Activated CD4-positive, alpha-beta T cell treated with anti-CD3 and anti-CD28 coated beads, Interleukin-2, amount 50 U/mL, for 24 hours (primary cell): ENCODE measurements at places on chromosomes 3 and 15.

- DNase-seq, result no peak
These were observed 41.6 kb downstream of the ANO10 start for GRCh38 chr3:43580181-43580580.

DNA sequence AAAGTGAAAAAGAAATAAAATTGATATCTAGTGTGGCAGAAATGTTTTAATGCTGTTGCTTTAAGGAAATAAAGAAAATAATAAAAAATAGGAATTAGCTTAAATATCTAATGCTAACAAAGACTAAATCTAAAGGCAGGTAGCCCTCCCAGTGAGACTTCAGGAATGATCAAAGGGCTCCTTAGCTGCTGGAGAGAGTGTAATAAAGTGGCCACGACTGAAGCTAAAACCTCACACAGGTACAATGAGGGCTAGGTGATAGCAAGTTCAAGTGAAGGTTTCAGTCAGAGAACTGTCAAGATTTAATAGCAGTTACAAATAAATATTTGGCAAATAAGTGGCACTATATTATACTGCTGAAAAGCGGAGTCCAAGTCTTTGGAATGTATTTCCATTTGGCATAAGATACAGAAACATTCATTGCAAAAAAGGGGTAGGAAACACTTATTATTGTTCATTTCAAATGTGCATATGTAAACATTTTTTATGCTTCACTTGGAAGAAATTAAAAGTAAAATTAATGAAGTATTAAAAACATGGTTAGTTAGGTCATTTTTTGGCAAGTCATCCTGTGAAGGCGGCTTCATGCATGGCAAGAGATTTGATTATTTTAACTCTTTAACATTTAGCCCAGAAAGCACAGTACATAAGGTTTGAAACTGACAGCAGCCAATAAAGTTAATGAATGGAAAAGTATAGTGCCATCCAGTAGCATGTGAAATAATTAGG is 168.2 kb downstream of the ECT2 start:
- no peak for DNase-seq

- DNase-seq, result no peak
These were observed 174.1 kb downstream of the KLHL25 start for GRCh38 chr15:85620690-85621049.

DNA sequence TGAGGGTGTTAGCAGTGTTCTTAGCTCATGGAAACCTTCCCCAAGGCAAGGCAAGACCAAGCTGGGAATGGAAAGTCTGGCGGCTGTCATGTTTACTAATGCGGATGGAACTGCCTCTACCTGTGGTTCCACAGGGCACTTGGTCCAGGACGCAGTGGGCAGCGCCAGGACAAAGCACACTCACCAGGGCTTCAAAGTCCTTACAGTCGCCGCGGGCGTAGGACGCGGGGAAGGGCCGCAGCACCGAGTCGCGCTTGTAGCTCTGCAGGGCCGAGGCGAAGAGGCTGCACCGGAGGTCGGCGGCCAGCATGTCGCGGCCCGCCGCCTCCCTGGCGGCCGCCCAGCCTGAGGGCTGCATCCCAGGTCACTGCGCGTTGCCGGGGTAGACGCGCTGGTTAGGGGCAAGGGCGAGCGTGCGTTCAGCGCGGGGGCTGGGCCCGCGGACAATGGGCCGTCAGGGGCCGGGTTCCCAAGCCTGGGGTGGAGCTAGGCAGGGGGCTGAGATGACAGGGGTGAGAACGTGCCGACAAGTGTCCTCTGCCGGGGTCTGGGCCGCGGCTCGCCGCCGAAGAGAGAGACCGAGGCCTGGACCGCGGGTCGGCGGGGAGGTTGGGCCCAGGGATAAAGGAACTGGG is 497 bp downstream of the PARP16 start:
- no peak for DNase-seq

DNA sequence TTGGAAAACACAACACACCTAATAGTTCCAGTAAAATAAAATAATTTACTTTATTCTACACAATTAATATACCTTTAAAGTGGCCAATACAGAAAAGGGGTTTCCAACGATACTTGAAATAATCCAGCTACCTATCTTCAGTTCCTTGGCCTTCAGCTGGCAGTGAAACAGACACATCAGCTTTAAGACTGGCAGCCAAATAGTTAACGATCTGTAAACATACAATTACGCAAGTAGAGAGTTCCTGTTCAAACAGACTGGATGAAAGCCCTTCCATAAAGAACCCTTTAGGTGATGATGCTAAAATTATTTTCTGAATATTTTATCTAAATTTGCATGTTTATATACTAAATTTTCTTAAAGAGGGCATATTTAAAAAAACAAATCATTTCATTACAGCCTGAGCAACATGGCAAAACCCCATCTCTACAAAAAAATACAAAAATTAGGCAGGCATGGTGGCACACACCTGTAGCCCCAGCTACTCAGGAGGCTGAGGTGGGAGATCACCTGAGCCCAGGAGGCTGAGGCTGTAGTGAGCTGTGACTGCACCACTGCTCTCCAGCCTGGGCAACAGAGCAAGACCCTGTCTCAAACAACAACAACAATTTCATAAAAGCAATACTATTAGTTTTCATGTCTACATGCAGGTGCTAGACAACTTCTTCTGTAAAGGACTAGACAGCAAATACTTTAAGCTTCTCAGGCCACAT is 12.9 kb downstream of the DYNC1LI1 start:
- DNase-seq, result no peak

DNA sequence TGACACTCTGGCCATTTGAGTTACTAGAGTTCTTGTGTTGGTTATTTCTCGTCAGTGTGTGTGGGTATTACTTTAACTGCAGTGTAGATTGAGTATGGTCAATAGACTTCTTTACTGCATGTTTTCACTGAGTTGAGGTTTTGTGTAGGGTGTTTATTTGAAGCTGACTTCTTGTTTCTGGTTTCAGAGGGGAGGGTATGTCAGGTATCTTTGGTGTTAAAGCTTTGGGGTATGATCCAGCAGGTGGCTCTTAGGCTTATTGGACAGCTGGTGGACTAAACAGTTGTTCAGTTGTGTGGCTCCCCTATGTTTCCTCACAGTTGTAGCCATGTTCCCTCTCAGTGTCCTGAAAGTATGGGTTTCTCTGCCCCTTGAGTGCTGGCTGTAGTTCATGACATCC is 72.0 kb downstream of the AKAP13 start:
- DNase-seq, result no peak

DNA sequence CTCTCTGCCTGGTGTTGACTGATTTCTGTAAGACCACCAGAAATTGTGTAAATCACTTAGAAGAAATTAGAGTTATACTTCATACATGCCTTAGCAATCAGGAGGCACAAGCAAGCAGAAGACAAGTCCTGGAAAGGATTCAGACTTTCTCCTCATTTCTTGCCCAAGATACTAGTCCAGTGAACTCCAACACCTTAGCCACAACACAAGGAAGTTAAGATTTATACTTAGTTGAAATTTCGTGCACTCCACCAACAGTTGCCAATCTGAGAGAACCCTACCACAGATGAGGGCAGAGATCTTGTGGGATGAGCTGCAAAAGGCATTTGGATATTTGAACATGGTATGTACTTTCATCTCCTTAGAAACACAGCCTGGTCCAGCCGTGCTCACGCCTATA is 2.3 kb downstream of the P3H2 start:
- no peak for DNase-seq

DNA sequence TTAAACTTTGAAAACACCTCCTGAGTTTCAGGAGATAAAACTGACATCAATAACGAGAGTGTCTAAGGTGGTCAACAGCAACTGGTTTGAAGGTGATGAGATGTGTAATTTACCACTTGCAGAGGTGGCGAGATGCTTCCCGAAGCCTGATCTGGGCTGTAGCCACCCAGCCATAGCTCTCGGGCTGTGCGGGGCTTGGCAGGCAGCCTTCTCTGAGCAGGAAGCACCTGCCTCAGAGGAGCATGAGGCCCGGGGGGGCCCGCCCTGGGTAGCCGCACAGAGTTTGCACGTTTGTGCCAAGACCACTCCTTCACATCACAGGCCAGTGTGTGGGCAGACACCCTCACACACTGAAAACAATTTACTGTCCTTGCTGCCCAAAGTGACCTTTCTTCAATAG is 220.3 kb downstream of the CACNA2D3 start:
- DNase-seq, result no peak

- no peak for DNase-seq
These were observed 83.0 kb downstream of the MOBP start for GRCh38 chr3:39550354-39551051.

DNA sequence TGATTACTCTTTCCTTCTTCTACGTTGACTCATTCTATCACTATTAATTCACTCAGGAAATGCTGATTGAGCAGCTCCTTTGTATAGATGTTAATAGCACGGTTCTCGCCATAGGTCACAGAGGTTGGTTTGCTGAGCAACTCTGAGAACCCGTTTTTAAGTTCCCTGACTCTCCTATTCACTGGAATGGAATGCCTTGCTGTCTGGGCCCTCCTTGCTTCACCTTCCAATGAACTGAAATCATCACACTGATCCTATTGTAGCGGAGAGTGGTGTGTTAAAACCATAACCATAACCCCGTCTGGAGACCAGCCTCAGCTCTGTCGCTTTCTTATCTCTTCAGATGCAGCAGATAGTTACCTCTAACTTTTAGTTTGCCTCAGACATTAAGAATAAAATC is 323.6 kb downstream of the GABRB3 start:
- no peak for DNase-seq

DNA sequence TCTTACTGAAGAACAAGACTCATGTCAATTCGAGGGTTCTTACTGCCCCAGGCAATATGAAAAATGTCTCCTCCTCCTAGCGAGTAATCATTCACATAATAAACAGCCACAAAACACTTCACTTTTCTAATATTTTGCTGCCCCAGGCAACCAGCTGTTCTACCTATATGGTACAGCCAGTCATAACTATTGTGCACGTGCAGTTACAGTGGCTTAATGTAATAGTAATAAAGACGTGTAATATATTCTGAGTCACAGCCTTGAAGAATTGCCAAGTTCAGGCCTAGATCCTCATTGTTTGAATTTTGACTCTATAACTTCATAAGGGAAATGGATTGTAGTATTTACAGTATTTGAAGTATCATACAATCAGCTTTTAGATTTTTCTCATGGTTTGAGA is 1250.0 kb upstream of the GBE1 start:
- no peak for DNase-seq

DNA sequence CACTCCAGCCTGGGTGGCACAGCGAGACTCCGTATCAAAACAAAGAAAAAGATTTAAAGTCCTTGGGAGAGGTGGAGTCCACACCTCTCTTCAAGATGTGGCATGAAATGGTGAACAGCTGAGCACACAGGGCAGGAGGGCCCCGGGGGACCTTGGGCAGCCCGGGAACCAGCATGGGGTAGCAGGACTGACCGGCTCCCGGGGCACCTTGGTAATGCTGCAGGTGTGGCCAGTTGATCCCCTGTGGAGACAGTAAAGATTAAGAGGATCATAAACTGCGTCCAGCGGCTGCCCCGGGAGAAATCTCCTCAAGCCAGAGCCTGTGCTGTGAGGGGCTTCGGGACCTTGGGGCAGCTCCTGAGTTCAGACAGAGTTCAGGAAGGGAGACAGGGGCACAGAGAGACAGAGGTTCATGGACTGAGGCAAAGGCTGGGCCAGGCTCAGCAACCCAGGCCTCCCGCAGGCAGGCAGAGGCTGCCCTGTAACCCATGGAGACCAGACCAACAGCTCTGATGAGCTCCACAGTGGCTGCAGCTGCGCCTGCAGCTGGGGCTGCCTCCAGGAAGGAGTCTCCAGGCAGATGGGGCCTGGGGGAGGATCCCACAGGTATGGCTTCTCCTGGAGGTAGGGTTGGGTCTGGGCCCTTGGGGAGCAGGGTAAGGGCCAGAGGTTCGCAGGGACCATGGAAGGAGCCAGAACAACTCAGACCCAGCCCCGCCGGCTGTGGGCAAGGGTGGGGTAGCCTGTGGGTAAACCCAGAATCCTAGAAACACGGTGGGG is at the start of gene NR2E3:
TSS of gene NR2E3 (plus strand) at position 299 of the 780 bp plus-strand sequence. CDS start at position 489, 190 bp downstream.
- no peak for DNase-seq

DNA sequence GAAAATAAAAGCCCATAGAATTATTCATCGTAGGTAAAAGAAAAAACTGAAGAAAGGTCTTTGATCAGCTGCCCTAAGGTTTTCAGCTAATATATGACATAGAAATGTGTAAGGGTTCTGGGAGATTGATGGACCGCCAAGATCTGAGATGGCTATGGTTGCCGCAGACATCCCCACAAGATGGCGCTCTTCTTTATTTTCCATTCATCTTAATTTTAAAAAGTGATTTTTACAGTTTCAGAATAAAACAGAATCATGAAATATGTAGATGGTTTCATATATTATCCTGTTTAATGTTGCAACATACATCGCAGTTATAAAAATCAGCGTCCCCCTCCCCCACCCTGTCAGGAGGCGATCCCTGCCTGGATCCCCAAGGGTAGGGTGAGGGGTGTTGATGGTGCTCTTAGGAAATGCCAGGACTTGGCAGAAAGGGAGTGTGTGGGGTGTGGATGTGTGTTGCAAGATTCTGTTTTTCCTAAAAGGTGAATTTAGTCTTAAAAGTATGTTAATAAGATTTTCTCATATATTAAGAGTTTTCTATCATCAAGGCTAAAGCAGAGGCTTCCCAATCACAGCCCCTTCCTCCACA is 68.8 kb downstream of the ANXA2 start:
- DNase-seq, result no peak

DNA sequence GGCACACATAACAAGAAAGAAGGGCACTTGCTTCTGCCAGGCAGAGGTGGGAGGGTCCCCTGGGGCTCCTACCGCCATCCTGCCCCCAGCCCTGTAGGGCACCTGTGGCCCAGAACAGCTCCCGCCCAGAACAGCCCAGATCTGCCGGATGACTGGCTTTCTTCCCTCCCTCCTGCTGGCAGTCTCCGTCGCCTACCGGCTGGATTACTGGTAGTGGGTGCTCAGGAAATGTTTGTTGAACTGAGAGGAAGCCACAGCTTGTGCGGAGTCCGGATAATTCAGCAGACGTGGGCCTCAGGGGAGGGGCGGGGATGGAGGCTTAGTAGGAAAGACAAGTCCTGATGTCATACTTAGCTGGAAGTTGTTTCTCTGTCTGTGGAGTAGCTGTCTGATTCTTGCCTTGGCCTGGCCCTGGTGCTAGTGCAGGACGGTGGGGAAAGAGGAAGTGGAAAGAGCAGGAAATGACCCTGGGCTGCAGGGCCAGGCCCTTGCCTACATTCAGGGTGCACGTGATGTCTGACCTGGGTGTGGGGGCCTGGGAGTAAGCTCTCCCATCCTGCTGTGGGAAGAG is 6.7 kb downstream of the CCDC9B start:
- no peak for DNase-seq

DNA sequence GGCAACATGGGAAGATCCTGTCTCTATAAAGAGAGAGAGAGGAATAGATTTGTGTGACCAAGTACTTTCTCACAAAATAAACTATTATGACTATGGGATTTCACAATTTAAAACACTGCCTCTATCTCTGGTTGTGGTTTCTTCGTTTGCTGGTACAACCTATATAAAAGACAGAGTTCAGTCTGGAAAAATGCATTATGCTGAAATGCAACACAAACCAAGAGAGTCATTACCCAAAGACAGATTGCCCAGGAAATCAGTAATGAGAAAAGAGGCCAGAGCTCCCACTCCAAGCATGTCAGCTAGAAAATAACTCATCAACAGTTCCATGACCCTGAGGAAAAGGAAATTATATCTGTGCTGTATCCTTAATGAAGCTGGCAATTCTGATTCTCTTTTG is 23.2 kb downstream of the GPR176 start:
- no peak for DNase-seq

GRCh38 chr3:4888913-4889846 is 90.1 kb upstream of the BHLHE40 start:
- no peak for DNase-seq
